Stimulated activated CD4-positive, alpha-beta T cell treated with anti-CD3 and anti-CD28 coated beads, Interleukin-1b, Interleukin-23, amount 100 ng/mL, for 48 hours (primary cell): ENCODE measurements at places on chromosomes 3 and 15.
A peak's percentile ranks its signal among the peaks of the same experiment; 100 is the strongest.

DNA sequence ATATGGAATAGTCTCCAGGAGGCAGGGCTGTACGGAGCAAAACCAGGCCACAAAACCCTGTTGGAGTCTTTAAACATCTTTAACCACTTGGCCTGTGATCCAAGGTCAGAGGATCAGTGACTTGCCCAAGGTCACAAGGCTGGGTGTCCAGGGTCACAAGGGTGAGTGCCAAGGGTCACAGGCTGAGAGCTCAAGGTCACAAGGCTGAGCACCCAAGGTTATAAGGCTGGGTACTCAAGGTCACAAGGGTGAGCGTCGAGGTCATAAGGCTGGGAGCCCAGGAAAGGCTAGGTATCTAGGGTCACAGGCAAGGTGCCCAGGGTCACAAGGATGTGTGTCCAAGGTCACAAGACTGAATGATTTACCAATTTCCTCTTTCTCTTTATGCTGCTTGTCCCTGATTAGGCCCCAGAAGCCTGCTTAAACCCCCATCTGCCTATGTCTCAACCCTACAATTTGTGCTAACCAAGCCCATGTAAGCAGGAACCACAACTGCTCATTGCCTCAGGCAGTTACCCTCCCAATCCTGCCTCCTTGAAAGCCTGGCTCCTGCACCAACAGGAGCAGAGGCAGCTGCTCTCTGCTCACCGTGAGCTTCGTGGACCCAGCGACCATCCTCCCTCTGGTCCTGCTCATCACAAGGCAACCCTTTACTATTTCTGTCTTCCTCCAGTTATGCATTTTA is 51.5 kb downstream of the MGLL start:
- no peak for DNase-seq

- no peak for DNase-seq
Measured at GRCh38 chr15:58454950-58455401, 23.2 kb downstream of the LIPC start.

- no peak for DNase-seq
Measured at GRCh38 chr3:48142316-48142870, 45.8 kb downstream of the CDC25A start.

DNA sequence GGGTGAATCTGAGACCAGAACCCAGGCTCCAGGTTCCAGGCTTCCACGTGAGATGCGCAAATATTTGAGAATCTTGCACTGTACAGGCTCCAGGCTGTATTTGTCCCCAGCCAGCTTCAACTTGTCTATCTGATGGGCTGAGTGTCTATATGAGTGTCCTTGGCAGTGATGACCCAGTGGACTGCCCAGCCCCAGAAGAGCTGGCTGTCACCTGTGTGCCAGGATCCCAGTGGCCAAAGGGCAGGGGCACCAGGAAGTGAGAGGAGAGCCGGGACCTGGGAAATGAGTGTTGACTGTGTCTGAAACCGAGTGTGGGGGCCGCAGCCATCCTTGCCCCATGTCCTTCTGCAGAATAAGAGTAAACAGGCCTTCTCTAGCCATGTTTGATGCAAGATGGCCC is 10.4 kb downstream of the FAH start:
- no peak for DNase-seq

DNA sequence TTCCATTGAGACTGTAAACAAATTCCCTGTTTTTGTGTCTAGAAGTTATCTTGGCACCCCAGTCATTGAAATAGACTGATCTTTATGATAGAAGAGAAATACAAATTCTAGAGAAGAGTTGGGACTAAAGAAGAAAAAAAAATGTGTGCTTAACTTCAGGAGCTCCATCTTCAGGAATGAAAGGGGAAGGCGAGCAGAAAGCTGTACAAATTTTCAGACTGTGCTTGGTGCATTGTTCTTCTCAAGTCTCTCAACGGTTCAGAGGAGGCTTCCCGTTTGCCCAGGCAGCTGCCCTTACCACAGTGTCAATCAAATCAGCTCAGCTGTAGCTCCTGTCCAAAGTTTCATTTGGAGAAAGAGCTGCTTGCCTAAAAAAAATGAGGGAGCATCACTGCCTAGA is 41.7 kb downstream of the OXSM start:
- no peak for DNase-seq

GRCh38 chr3:8421267-8421666 is 80.4 kb upstream of the LMCD1 start:
- no peak for DNase-seq

- no peak for DNase-seq
Measured at GRCh38 chr3:157819270-157820156, 286.7 kb downstream of the SHOX2 start.

GRCh38 chr3:61847784-61848462 is 286.6 kb downstream of the PTPRG start:
- DNase-seq = no peak

DNA sequence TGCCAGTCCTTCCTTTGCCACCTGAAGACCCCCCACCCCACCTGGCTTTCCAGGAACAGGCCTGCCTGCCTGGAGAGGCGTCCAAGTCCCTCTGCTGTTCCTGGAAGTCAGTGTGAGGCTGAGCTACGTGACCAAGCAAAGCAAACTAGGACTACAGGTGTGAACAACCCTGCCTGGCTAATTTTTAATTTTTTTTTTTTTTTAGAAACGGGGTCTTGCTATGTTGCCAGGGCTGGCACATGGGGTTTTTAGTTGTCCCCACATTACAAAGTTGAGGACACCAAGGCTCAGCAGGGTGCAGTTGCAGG is 17.4 kb downstream of the HEMK1 start:
- DNase-seq = no peak

GRCh38 chr15:95304151-95304946 is 1026.2 kb upstream of the NR2F2 start:
- no peak for DNase-seq

DNA sequence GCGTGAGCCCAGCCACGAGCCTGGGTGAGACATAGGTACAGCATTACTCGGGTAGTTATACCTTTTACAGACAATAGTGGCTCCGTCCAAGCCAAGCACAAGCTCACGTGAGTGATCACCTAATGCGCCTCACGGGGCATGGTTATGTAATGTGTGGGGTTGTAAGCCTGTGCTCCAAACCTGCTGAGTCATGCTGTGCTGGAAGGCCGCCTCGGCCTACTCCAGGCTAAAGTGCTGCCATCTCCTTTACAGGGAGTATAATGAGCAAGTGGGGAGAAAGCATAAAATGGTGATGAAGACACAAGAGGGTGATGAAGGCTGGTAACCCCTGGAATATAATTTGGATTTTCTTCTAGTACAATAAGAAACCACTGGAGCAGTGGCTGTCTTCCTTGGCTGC is 175.8 kb upstream of the STT3B start:
- peak; percentile 6 for DNase-seq

DNA sequence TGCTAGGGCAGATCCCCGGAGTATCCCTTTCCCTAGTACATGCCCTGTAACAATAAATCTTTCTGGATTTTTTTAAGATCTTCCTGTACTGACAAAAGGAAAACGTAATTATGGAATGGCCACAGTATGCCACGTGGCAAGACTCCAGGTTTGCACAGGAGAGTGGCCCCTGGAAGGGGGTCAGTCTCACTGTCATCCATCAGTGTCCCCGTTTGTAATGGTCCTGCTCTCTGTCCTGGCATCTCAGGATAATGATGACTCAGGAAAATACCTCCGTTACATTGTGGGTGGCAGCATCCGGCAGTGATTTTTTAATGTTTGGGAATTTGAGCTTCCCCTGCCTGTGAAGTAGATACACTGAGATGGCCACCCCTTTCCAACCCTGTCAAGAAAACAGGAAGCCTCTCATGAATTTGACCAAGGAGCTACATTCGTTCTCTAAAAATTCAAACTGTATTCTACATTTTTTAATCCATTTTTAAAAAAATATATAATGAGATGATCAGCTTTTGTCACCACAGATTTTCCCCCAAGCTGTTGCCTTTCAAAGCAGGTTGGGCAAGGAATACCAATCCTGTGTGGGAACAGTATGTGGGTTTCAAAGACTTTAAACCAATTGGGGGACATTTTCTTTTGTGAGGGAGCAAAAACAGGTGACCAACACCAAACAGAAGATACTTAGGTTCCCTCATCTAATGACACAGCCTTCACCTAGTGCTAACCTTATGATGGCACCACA is 110.4 kb downstream of the C3orf70 start:
- DNase-seq = no peak

DNA sequence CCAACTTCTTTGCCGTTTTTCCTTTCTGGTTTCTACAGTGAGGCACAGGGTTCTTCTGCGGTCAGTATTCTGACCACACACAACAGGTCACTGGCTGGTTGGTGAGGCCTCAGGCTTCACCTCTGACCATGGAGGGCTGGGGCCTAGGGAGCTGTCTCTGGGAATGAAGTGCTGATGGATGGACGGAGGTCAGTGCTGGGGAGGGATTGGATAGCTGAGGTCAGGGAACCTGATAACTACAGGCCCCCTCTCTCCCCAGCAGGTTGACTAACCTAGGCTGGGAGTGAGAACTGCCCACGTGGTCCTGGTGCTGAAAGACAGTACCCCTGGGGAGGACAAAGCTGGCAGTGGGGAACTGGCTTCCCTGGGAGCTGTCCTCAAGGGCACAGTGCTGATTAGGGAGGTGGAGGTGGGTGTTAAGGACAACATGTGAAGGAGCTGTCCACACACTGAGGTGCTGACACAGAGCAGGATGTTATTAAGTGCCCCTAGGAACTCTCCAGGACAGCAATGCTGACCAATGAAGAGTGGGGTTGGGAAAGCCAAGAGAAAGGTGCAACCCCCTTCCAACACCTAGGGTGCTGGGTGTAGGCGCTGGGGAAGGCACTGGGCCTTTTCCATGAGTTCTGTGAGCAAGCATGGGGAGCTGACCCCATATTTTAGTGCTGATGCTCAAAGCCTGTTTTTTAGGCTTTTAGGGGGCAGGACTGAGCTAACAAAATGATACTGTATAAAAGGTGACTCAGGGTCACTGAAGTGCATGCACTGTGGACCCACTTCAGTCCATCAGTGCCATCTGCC is 45.2 kb downstream of the ATP2B2 start:
- peak; percentile 68 for DNase-seq

- DNase-seq = no peak
Measured at GRCh38 chr3:132202586-132202985, 114.6 kb upstream of the ACP3 start.

GRCh38 chr3:163476179-163476578 is 1602.1 kb downstream of the SI start:
- no peak for DNase-seq
